ENCODE measurements at places on chromosomes 12 and 14.

DNA sequence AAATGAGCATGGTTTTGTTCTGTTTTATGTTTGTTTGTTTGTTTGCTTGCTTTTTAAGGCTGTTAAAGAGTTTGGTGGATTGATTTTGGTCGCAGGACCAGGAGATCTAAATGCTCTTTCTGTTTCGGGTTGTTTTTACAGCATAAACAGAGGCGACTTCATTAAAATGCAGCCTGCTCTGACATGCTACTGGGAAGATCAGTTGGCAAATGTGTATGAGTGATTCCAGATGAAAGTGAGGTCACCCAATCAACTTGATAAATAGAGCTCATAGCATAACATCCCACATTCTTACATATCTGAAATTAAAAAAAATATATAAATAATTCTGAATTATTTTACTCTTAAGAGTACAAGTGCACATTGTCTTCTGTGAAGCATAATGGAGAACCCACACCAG lies 947.7 kb downstream of the GALC start:
- no peak for DNase-seq

DNA sequence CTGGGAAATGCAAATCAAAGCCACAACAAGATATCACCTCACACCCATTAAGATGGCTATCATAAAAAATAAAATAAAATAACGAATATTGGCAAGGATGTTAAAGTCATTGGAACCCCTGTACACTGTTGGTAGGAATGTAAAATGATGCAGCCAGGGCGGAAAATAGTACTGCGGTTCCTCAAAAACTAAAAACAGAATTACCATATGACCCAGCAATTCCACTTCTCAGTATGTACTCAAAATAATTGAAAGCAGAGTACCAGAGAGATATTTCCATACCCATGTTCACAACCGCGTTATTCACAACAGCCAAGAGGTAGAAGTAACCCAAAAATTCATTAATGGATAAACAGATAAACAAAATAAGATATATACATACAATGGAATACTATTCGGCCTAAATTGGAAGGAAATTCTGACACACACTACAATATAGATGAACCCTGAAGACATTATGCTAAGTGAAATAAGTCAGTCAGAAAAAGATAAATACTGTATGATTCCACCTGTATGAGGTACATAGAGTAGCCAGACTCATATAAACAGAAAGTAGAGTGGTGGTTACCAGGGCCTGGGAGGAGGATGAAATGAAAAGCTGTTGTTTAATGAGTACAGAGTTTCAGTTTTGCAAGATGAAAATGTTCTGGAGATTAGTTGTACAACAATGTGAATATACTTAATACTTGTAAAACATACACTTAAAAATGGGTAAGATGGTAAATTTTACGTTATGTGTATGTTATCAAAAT lies 84.6 kb downstream of the TXNDC16 start:
- DNase-seq: no peak

DNA sequence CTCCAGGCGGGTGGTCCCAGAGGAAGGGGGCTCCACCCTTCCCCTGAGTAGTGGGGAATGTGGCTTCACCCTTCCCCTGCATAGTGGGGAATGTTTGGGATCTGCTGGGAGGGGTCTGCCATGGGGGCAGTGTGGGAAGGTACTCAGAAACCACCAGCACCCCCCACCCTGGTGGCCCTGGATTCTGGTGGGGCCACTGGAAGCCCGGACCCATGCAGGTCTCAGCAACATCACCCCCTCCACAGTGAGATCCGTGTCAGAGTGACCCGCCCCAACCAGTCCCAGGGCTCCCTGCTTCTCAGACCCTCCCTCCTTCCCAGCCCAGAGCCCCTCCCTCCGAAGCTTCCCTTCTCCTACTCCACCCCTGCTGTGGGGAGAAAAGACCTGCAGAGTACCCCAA lies 30.3 kb upstream of the INF2 start:
- DNase-seq: no peak

DNA sequence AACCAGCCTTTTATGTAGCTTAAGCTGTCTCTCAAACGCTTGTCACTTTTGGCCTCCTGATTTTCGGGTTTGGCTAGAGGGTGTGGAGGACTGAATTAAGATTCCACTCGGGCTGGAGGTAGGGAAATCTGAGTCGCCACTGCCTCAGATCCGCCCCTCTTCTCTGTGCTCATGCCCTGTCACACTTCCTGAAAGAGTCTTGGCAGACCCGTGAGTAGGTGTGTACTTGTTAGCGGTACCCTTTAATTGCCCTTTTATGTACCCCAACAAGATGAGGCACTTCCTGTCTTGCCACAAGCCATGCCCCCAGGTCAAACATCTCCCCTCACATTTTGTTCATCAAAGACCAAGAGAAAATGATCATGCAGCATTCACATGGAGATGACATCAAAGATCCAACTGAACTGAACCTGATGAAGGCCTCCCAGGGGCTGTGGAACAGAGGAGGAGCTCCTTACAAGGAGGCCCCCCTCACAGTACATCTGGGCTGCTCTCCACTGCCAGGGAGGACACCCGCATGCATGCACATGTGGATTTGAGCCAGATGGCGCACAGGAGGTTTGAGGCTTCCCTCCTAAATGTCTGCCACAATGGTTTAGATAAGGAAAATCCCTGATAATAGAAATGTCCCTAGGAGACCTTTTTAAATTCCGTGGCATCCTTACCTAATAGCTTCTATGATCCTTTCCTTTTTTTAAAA lies 86.5 kb upstream of the CDKN3 start:
- no peak for DNase-seq

GRCh38 chr12:30764251-30764650 lies 9.5 kb upstream of the CAPRIN2 start:
- DNase-seq: no peak

- no peak for DNase-seq
Observed at GRCh38 chr14:34203251-34203722, 252.4 kb upstream of the EGLN3 start.

- no peak for DNase-seq
Observed at GRCh38 chr14:75461755-75462349, 34.0 kb downstream of the JDP2 start.

DNA sequence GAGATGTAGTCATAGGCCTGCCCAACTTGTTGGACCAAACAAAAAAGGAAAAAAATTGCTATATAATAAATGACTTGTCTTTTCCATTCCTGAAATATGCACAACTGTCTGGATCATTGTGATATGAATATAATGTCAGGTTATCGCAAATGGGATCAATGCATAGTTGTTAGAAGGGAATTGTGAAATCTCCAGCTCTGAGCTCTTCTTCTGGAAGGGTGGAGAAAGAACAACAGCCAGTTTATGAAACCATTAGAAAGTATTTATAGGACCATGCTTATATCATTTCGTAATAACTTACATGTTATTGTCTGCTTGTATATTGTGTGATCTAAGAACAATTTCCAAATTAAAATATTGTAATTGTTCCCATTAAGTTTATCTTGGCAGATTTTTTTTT lies 35.7 kb upstream of the HIF1A start:
- DNase-seq: no peak

DNA sequence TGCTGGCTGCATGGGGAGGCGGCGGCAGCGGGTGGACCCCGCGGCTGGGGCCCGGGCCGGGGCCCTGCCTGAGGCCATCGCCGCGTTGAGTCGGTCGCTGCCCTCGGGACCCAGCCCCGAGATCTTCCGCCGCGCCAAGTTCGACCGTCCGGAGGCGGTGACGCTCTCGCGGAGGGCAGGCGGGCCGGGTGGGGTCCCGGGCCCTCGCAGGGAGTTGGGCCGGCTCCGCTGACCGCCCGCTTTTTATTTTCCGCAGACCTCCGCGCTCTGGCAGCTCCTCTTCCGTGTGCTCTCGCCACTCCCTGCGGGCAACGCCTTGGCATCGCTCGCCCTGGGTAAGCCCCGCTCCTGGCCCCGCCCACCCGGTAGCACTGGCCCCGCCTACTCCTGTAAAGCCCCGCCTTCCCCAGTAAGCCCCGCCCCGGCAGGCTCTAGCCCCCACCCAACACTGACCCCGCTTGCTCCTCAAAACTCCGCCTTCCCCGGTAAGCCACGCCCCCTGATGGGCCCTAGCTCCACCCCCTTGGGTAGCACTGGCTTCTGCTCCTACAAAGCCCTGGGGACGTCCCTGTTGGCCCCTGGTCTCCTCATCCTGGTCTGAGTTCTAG lies 424 bp downstream of the TEDC1 start:
- DNase-seq: no peak

GRCh38 chr12:67655829-67656228 lies 7.3 kb downstream of the DYRK2 start:
- no peak for DNase-seq

- no peak for DNase-seq
Observed at GRCh38 chr12:123232472-123232806, 502 bp downstream of the MPHOSPH9 start.

- no peak for DNase-seq
Observed at GRCh38 chr12:68930178-68930577, 2.8 kb downstream of the CPM start.

DNA sequence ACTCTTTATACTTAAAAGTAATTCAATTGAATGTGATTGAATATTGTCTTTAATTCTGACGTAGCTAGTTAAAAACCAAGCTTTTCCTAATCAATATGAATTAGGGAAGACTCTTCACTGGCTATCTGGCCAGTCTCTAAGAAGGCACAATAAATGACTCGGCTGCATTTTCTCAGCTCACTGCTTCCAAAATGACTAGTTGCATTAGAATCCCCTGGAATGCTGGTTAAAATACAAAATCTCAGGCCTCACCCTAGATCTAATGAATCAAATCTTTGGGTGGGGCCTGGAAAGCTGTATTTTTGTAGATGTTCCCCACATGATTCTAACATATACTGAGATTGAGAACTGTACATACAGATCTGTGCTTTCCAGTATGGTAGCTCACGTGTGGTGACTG lies 242.1 kb downstream of the CHST11 start:
- no peak for DNase-seq

GRCh38 chr14:60288279-60288678 lies 39.3 kb downstream of the PPM1A start:
- no peak for DNase-seq

DNA sequence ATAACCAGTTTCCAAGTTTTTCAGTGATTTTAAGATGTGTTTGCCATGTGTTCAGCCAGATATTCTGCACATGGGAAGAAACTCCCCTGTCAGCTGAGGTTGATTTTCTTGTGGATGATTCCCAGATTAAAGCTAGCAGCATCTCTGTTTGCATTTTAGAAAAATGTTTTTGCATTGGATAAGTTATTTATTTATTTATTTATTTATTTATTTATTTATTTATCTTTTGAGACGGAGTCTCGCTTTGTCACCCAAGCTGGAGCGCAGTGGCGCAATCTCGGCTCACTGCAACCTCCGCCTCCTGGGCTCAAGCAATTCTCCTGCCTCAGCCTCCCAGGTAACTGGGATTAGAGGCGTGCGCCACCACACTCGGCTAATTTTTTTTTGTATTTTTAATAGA lies 2.8 kb downstream of the ACOT4 start:
- no peak for DNase-seq

Data from NCI-H2227 treated with DMSO at 0.1 percent for 48 hours (cell line).